GF-D8 (cell line): ENCODE measurements at places on chromosomes 13 and 19.

DNA sequence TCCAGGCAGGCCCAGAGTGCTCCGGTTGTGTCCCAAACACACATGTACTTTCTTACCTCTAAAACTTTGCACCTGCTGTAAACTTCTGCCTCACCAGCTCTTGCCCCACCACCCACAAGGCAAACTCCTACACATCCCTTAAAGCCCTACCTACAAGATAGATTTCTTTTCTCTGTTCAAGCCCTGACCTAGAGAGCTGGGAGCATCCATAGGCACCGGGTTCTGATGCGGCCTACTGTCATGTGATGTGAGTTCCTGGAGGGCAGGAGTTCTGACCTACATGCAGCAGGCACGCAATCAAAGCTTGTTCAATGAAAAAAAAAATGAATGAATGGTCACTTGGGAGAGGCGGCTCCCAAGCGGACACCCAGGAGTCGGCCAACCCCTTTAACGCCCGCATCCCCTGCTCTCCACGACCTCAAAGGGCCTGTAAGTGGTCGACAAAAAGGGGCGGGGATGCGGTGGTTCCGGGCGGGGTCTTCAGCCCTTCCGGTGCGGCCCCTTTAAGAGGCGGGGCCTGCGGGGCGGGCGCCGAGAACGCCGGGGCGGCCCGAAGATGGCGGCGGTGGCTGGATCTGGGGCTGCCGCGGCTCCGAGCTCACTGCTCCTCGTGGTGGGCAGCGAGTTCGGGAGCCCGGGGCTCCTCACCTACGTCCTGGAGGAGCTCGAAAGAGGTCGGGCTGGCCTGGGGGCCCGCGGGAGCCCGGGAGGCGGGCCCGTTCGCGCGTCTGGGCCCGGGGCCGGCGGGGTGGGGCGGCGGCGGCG, at the start of gene MAP1S:
MAP1S (plus strand) TSS at position 534 of the 765 bp plus-strand sequence; CDS start at position 557, 23 bp downstream.
- DNase-seq = peak; percentile 62

DNA sequence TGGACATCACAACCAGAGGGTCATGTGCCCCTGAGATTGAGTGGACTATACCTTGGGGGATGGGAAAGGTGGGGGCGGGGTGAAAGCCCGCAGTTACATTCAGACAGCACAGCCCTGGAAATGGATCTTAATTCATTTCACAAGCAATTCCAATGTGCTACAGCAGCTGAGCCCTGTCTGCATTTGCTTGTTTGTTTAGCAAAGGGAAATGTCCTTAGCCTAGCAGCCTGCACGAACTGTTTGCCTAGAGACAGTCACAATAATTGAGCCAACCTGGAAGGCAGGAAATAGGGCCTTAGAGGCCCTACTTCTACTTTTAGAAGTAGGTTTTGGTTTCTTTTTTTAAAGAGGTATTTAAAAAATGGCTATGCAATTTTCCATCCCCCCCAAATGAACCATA, 177.3 kb upstream of the KL start:
- DNase-seq = no peak

DNA sequence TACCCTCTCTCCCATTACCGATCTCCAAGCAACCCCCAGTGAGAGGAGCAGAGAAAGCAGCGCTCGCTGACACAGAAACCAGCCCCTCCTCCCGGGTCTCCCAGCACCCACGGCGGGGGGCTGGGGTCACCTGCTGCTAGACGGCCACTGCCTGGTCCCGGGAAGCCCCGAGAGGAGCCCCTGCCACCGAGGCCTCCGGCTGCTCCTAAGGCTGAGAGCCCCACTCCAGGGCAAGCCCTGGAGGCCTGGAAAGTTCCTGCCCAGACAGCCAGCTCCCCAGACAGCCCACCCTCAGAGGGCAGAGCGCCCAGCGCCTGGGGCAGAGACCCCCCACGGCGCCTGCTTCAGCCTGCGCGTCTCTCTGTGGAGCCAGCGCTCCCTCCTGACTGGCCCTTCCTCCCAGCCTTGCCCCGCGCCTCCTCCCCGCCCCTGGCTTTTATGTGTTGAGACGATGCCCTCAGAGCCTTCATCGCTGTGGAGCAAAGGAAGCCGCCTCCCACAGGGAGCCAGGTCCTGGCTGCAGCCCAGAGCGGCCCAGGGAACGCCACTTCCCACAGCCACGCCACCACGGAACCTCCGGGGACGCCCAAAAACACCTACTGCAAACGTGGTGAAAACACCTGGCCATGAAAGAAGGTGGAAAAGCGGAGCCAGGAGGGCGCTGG, 51.1 kb downstream of the MLLT1 start:
- DNase-seq = no peak

- DNase-seq = no peak
Observed at GRCh38 chr19:21947775-21948174, 63.0 kb downstream of the ZNF208 start.

- no peak for DNase-seq
Observed at GRCh38 chr19:48844472-48844871, 8.2 kb upstream of the HSD17B14 start.

DNA sequence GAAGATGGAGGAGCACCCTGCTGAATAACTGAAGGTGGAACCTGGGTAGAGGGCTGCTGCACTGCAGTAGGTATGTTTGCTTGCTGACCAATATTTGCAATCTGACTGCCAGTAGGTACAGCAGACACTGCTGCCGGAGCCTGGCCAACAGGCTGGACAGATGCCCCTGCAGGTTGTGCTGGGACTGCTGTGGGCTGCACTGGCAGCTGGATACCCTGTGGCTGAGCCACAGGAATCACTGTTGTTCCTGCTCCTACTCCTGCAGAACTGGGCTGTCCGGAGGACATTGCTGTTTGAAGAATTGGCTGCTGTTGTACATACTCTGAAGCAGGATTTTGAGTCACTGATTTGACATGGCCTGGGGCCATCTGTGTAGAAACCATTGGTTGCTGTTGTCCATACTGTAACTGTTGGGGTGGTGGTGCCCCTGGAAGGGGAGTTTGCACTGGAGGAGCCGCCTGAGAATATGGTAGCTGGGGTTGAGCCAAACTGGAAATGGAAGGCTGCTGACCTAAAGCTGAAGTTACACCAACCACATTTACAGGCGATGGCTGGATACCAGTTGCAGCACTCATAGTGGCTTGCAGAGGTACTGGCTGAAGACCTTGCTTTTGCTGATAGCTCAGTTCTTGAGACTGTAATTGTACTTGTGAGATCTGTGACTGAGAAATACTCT, 2.2 kb downstream of the TSC22D1 start:
- no peak for DNase-seq

DNA sequence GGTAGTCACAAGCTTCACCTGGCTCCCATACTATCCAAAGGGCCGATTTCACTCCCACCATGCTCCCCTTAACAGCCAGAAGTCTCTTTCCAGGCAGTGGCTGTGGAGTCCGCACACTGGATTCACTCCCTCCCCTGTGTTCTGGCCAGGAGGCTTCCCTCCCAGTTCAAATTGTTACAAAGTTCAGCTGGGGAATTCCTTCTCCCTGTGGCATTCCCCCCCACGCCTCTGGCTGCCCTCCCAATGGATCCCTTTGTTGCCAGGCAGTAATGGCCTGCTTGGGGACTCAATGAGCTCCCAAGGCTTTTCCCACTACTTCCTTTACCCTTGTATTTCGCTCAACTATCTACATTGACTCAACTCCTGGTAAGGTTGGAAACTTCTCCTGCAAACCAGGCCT, 1921.4 kb upstream of the PCDH20 start:
- no peak for DNase-seq

GRCh38 chr13:98784666-98785065, 32.2 kb upstream of the SLC15A1 start:
- DNase-seq = no peak

GRCh38 chr13:23288564-23288963, 107.8 kb downstream of the SGCG start:
- no peak for DNase-seq

GRCh38 chr13:105497597-105497996, 1037.9 kb downstream of the EFNB2 start:
- DNase-seq = no peak

DNA sequence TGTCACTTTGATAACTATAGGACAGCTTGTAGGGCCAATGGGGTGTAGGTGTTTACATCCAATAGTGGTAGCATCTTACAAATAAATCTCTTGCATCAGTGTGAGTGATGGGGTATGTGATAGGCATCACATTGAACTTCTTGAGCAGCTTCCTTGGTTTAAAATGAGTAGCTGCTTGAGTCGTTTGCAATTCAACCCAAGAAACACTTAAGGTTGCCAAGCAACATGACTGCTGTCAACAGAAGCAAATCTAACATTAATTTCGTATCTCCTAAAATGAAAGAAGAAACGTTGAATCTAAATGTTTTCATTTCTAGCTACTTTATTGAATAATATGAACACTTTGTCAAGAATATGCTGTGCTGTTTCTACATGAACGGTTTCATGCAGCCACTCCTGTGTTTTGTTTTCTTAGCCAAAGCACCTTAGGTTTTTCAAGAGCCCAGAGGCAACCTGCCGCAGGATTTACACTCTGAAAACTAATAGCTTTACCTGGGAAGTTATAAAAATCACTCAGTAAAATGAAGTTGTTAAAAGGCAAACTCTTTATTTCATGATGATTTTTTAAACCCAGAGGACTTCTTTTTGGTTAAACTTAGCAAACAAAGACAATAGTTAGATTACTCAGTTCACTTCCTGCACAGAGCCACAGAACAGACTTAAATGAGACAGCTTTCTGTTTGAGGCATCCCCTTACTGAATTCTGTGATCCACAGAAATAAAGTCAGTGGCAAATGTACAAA, 305.2 kb downstream of the MTUS2 start:
- DNase-seq = no peak

- no peak for DNase-seq
Observed at GRCh38 chr19:51615991-51616390, 14.2 kb downstream of the SIGLEC5 start.

GRCh38 chr13:100480676-100481075, 107.9 kb downstream of the GGACT start:
- no peak for DNase-seq

DNA sequence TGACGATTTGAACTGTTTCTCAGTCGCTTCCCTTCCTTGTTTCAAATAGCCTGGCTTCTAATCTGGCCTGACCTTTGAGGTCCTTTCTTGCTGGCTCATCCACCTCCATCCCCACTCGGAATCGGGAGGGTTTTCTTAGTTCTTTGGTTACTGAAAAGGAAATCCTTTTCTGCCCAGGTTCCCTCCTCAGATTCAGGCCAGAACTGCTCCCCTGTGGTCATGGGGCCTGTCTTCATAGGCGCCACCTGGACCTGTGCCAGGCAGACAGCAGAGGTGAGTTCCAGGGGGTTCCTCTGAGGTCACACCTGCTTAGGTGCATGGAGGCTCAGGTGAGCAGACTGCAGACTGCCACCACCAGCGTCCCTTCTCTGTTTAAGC, 62.4 kb downstream of the AKAP11 start:
- DNase-seq = no peak

DNA sequence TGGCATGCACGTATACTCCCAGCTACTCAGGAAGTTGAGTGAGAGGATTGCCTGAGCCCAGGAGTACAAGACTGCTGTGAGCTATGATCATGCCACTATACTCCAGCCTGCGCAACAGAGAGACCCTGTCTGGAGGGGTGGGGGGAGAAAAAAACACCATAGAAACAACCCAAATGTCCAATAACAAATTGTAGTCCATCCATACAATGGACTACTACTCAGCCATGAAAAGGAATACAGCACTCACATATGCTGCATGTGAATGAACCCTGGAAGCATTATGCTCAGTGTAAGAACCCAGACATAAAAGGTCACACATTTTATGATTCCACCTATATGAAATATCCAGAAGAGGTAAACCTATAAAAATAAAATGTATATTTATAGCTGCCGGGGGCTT, 42.3 kb downstream of the CD320 start:
- DNase-seq = no peak

DNA sequence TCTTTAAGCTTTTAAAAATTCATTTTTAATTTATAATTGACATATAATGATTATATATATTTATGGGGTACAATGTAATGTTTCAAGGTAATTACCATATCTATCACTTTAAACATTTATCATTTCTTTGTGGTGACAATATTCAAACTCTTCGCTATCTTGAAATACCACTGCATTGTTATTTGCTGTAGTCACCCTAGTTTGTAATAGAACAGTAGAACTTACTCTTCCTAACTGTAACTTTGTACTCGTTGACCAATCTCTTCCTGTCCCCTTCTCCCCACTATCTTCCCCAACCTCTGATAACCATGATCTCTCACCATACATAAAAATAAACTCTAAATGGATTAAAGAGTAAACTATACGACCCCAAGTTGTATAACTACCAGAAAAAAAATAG, 20.4 kb downstream of the COG6 start:
- DNase-seq = no peak

DNA sequence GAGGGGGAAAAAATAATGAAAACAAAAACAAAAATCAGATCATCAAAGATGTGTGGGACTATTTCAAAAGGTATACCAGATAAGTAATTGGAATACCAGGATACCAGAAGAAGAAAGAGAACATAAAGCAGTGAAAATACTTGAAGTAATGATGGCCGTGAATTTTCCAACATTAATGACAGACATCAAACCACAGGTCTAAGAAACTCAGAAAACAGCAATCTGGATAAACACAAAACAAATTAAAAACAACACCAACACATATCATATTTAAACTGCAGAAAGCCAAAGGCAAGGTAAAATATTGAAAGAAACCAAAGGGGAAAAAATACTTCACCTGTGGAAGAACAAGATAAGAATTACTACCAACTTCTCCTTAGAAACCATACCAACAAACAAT, 24.2 kb upstream of the UFM1 start:
- no peak for DNase-seq

GRCh38 chr13:23806874-23807526, 82.2 kb downstream of the MIPEP start:
- no peak for DNase-seq

GRCh38 chr13:30157616-30157993, 149.7 kb downstream of the KATNAL1 start:
- no peak for DNase-seq

GRCh38 chr19:18156841-18157464, 4.0 kb downstream of the PIK3R2 start:
- no peak for DNase-seq

DNA sequence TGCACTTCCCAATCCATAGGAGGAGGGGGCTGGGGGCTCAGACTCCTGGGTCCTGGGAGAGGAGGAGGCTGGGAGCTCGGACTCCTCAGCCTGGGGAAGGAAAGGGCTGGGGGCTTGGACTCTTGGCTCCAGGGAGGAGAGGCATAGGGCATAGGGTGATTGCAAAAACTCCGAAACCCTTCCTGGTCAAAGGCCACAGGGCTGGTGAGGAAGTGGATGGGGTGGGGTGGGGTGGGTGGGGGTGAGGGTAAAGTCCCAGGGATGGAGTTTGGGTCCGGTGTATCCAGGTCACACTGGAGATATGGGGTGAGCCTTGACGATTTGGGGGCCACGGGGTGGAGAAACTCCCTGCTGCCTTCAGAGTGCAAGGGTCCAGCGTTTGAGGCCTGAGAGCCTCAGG, 2.8 kb downstream of the MYH14 start:
- no peak for DNase-seq
